Central memory CD8-positive, alpha-beta T cell (primary cell): ENCODE measurements at places on chromosomes 2 and 18.

DNA sequence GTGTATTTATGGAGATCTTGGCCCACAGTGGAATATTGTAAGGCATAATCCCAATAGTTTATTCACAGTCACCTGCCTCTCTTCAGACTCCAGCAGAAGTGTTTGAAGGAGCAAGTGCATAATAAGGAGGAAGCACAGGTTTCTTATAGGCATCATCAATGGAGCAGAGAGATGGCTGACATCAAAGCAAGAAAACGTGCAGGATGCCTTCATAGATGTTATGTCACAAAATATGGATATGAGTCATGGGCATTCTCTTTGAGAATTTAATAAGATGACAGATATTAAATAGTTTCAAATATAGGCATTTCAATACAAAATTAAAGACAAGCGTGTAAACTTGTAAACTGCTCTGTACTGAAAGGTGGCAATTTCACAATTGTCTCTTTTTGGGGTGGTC is 4.0 kb upstream of the RND3 start:
- no peak for DNase-seq

- DNase-seq, result no peak
These were observed 46.1 kb upstream of the DAPL1 start for GRCh38 chr2:158748926-158749590.

DNA sequence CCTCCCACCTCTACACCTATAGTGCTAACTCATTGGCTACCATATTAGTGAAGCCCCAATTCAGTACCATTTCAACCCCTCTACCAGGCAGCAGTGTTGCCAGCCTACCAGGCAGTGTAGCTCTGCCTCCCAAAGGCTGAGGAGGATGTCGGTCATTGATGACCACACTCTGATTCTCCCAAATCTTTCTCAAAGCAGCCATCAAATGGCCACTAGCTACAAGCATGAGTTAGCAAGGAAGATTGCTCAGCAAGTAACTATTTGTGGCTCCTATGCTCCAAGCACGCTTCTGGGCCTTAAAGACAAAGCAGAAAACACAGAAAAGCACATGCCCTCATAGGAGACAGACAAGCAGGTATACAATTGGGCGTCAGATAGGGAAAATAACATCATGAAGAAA is 42.7 kb upstream of the AFF3 start:
- DNase-seq, result no peak

GRCh38 chr2:85017411-85018048 is 46.6 kb downstream of the KCMF1 start:
- DNase-seq, result no peak

GRCh38 chr2:231554748-231555545 is 24.7 kb upstream of the NMUR1 start:
- no peak for DNase-seq
